ENCODE measurements at places on chromosomes 16 and 17. TPM values are rescaled to one million over a fixed set of nuclear protein-coding genes. Genes with fewer than 3 reads are reported as not detected.

GRCh38 chr17:28540231-28540630 is 12.2 kb downstream of the UNC119 start:
- DNase-seq = no peak

GRCh38 chr17:33602981-33603380 is 309.9 kb upstream of the ASIC2 start:
- DNase-seq = no peak

GRCh38 chr17:12590417-12590816 is 75.3 kb upstream of the MYOCD start:
- no peak for DNase-seq

GRCh38 chr16:66479661-66480264 is 52.7 kb downstream of the BEAN1 start:
- DNase-seq = no peak

DNA sequence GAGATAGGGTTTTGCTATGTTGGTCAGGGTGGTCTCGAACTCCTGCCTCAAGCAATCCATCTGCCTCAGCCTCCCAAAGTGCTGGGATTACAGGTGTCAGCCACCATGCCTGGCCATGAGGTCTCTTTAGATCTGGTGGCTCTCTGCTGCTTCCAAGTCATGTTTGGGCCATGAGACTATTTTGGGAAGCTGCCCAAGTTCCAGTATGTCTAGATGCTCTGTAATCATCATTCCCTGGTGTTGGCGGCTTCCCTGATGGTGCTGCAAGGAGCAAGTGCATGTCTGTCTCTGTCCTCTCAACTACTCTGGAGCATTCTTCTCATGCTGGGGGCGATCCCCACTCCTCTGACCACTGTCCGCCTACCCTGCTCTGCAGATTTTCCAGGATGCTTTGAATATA is 6.4 kb upstream of the ODF4 start:
- DNase-seq = no peak

- peak; percentile 32 for DNase-seq
Observed at GRCh38 chr17:44828919-44829522, 1.1 kb downstream of the GJC1 start.

DNA sequence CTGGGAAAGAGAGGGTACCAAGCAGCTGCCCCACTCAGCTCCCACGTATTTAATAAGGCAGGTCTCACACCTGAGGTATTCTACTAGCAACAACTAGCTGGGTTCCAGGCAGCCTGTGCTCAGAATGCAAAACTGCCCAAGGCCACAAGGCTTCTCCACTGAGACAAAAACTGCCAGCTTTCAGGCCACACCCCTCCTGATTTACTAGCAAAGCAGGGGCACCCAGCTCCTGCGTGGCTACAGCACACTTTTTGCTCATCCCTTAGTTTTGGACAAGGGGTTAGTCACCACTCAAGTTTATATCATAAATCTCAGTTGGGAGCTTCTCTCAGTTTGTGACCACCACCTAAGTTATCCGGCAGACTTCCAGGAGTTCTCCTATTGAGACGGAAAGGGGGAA is 494.6 kb downstream of the CDH11 start:
- DNase-seq = no peak

GRCh38 chr17:40303009-40303657 is 5.8 kb upstream of the RARA start:
- DNase-seq = no peak

DNA sequence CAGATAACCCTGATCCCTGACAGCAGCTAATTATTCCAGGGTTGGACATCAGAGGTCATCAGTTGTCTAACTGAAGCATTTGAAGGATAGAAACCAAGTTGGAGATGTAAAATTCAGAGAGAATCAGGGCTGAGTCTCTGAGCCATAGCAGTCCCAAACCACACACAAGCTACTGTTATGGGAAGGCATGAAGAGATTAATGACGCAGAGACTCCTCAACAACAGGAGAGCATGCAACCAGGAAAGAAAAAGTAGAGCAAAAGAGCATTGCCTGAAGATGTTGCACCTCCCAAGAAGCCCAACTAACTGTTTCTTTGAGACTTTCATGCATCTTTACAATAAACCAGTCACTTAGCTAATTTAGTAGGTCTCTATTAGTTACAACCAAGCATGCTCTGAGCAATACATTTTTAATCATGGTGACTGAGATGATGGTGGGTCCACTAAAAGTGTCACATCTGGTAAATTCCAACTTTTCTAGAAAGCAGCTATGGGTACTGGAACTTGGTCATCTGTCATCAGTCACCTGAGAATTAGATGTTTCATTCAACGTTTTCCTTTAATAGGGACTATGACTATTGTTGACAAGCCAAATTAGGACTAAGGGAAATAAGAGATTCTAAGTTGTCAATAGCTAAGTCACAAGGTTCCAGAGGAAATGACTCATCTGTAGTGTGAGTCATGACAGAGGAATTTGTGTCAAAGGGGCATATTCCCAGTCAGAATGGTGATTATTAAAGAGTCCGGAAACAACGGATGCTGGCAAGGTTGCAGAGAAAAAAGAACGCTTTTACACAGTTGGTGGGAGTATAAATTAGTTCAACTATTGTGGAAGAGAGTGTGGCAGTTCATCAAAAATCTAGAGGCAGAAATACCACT is 239.8 kb downstream of the CHD9NB start:
- no peak for DNase-seq

- peak; percentile 56 for DNase-seq
Observed at GRCh38 chr16:50213939-50214519, 52.3 kb upstream of the ADCY7 start.

DNA sequence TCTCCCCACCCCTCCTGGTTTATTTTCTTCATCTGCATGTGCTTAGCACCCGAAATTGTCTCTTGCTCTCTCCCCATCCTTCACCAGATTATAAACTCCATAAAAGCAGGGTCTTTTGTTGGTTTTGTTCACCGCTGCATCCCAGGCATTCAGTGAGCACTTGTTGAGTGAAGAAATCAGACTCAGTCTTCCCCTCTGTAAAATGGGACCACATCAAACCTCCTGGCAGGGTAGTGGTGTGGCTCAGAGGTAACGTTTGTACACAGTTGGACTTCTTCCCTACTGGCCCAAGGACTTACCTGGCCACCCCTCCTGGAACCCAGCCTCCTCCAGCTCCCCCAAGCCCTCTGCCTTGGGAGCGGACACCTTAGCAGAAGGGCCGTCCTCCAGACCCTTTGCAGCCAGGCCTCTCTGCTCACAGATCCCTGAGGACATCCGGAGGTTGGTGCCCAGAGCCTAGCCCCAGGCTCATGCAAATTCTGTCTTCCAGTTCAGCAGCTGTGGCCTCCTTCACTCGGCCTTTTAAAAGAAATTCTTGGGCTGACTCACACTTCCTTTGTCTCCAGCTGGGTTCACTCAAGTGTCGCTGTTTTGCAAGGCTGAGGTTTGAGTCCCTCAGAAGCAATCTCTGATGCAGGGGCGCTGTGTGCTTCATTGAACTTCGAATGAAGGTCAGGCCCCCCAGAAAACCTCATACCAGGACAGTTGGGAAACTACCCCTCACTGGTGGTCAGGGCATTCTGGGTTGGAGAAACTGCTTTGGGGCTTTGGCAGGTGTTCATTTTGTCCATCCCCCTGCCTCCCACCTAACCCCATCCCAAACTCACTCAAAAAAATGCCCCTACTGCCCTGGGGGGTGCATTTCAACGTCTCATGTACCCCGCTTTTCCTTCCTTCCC is 16.8 kb upstream of the RMI2 start:
- DNase-seq = peak; percentile 87

DNA sequence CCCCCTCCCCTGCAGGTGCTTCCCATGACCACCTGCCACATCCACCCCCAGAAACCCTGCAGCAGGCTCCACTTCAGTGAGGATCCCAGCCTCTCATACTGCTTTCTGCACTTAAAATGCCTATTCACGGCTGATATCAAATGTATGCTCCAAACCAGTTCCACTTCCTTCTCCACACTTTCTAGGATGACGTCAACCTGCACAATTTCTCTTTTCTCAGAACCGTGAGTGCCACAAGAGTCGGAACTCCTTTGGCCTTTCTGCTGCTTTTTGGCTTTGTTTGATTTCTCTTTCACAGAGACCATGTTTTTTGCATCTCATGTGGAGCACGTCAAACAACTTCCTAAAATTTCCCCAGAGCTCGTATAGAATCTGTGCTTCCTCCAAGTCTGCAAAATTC is 378.8 kb upstream of the TNRC6C start:
- no peak for DNase-seq

GRCh38 chr16:66205287-66206231 is 160.9 kb upstream of the CDH5 start:
- no peak for DNase-seq

DNA sequence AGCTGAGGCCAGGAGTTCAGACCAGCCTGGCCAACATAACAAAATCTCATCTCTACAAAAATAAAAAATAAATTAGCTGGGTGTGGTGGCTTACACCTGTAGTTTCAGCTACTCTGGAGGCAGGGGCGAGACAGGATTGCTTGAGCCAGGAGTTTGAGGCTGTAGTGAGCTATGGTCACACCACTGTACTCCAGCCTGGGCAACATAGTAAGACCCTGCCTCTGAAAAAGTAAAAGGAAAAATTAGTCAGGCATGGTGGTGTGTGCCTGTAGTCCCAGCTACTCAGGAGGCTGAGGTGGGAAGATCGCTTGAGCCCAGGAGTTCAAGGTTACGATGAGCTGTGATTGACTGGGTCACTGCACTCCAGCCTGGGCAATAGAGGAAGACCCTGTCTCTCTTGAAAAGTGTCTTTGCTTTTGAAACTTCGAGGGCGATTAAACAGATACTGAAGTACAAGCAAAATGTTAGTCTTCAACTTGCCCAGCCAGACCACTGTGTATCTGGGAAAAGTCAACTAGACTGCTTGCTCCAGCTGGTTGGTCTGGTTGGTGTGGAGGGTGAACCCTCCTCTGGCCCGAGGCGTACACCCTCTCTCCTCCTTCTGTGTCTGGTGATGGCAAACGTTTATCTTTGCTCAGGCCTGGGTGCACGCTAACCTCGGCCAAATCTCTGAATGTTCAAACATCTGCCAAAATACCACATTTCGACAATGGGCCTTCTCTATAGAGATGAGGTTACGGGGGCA is 174.9 kb downstream of the RAB11FIP4 start:
- DNase-seq = no peak

DNA sequence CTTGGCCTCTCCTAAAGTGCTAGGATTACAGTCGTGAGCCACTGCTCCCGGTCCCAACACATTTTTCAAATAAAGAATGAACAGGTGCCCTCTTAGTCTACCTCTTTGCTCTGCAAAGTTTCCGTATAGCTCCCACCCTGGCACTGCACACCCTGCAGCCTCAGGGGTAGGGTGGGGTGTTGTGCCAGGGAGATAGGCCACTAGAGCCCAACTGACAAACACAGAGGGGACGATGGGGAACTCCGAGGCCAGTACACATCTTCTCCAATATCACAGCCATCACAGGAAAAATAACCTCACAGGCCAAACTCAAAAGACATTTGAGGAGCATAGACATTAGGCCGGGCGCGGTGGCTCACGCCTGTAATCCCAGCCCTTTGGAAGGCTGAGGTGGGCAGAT is 2.7 kb upstream of the SLC12A4 start:
- no peak for DNase-seq

DNA sequence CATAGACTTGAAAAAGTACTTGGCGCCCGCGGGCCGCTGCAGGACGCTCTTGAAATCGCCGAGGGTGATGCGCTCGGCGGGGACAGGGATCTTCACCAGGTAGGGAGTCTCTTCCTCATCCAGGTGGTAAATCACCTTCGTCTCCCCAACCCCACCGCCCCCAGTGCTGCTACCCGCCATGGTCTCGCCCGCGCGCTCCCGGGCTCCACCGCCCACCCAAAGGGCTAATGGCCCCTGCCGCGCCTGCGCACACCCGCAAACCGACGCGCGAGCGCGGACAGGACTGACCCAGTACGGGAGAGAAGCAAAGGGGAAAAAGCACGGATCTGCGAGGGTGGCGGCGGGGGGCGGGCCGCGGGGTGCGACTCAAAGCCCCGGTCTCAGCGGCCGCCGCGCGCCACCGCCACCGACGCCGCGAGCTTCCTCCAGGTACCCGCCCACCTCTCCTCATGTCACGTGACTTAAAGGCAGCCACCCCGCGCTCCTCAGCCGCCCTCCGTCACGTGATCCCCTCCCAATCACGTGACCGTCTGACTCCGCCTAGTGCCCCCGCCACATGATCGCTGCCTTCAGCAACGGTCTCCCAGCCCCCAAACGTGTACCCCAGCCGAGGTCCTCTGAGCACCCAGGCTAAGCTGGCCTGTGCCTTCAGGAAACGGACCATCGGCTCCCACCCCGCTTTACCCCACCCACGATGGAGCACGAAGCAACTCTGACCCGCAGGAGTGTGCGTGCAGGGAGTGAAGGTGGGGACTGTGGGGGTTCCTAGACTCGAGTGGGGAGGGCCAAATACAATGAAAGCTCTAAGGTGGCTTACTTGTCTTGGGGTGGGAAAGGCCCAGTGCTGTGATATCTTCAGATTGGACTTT is at the start of gene DVL2:
Gene DVL2 (minus strand): TSS at position 435 of the 869 bp plus-strand sequence. CDS start 255 bp downstream, at position 180.
- DNase-seq = no peak

DNA sequence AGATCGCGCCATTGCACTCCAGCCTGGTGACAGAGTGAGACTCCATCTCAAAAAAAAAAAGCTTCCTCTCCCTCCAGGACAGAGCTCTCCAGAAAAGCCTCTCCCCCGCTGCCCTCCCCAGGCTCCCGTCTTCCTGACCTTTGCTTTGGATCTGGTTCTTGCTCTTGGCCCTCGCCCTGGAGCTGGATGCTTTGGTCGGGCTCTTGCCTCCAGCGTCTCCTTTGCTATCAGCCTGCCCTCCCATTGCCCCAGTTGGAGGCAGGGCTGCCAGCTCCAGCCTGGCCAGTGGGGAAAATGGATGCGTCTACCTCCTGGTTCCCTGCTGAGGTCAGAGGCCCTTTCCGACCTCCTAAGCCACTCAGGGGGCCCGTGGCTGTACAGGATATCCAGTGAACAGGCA is 35.9 kb downstream of the TRARG1 start:
- no peak for DNase-seq

DNA sequence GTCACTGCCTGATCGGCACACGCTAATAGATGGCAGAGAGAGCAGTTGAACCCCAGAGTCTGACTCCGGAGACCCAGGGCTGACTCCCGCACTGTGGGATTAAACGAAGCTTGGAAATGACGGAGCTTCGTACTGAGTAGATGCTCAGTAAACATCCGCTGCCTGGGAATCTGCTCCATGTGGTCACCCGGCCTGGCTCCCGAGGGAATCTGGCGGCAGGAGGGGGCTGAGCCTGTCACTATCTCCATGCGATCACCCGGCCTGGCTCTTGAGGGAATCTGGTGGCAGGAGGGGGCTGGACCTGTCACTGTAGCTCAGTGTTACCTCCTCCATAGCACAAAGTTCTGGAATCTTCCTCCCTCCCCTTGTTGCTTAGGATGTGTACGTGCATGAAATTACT is 139.7 kb upstream of the CIBAR2 start:
- DNase-seq = no peak

SDR42E2 gene
- 0.15 TPM for polyA plus RNA-seq

IRX6 gene
- polyA plus RNA-seq = 4.6 TPM

TBC1D26 gene
- polyA plus RNA-seq = 0.19 TPM

PAQR4 gene
- polyA plus RNA-seq = 8.1 TPM

CDRT4 gene
- 2.3 TPM for polyA plus RNA-seq

GNGT2 gene
- polyA plus RNA-seq = 1.7 TPM

YBX2 gene
- 2.8 TPM for polyA plus RNA-seq

ZNF624 gene
- polyA plus RNA-seq = 13.0 TPM

DEXI gene
- polyA plus RNA-seq = 44.3 TPM

ABCC3 gene
- 6.2 TPM for polyA plus RNA-seq
